ENCODE measurements at places on chromosomes 16 and 17. TPM values are rescaled to one million over a fixed set of nuclear protein-coding genes. Genes with fewer than 3 reads are reported as not detected.

Gene ZPBP2
- not detected for total RNA-seq

Gene METRNL
- total RNA-seq = 41.5 TPM

Gene OR1A1
- not detected for total RNA-seq

Gene MTSS2
- 82.3 TPM for total RNA-seq

Gene TEKT5
- 0.99 TPM for total RNA-seq

Gene PDE6G
- total RNA-seq = 0.32 TPM

Gene ZNF423
- total RNA-seq = 14.5 TPM

Measured in cardiac muscle cell (in vitro differentiated cells and primary cell).